ENCODE measurements at places on chromosomes 16 and 17.

DNA sequence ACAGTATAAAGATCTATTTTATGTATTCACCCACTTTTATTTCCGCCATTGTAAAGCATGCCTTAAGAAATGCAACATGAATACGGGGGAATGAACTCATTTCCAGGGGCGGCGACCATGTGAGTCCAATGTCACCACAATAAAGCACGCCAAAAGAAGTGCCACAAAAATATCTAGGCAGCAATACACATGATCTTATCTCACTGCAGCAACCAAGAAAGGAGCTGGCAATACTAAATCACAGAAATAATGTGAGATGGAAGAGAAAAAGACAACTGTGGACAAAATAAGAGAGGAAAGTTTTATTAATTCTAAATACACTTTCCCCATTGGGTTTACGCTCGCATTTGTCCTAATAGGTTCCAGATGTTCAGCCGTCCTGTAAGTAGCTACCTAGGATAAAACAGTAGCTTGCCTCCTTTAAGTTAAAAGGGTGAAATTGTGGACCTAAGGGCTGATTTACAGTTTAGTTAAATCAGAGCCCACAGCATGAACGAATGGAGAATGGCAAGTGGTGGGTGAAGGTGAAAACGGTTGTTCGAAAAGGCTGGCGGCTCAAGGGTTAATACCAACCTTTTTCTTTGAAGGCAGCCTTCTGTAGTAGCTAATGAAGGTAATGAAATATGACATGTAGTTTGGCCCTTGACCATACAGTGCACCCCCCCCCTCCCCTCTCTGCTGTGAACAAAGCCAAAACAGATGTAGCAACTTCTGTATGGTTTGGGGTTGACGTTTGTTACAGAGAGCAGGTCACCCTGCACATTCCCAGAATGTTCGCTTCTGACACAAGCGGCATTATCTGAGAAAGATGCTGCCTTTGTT, 504.2 kb upstream of the PSMD7 start:
- no peak for DNase-seq

DNA sequence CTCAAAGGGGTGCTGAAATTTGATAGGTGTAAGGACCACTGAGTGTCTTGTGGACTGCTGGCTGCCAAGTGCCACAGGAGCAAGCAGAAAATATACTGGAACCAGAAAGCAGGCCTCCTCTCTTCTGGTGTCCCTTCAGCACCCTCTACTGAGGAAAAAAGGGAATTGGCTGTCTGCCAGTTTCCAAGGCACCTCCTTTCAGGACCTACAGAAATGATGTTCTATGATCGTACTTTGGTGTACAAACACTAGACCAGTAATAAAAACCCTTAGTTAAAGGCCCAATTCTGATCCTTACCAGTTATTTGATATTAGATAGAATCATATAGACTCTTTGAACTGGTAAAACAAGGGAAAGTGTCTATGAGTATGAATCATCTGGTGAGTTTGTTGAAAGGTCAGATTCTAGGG, 35.8 kb upstream of the BCAS3 start:
- DNase-seq, result no peak

DNA sequence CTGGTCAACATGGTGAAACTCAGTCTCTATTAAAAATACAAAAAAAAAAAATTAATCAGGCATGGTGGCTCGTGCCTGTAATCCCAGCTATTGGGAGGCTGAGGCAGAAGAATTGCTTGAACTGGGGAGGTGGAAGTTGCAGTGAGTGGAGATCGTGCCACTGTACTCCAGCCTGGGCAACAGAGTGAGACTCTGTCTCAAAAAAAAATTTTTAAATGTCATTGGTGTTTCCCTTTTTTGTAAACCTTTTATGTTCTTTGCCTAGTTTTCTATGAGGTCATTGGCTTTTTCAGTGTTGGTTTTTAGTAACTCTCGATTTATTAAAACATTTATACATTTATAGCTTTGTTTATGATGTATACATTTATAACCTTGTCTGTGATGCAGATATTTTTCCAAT, 18.2 kb downstream of the NLRC5 start:
- no peak for DNase-seq

GRCh38 chr17:41065829-41066624, at the start of gene KRTAP2-4:
KRTAP2-4 (minus strand) TSS chr17:41065879; CDS start chr17:41065845, 34 bp downstream.
- no peak for DNase-seq

DNA sequence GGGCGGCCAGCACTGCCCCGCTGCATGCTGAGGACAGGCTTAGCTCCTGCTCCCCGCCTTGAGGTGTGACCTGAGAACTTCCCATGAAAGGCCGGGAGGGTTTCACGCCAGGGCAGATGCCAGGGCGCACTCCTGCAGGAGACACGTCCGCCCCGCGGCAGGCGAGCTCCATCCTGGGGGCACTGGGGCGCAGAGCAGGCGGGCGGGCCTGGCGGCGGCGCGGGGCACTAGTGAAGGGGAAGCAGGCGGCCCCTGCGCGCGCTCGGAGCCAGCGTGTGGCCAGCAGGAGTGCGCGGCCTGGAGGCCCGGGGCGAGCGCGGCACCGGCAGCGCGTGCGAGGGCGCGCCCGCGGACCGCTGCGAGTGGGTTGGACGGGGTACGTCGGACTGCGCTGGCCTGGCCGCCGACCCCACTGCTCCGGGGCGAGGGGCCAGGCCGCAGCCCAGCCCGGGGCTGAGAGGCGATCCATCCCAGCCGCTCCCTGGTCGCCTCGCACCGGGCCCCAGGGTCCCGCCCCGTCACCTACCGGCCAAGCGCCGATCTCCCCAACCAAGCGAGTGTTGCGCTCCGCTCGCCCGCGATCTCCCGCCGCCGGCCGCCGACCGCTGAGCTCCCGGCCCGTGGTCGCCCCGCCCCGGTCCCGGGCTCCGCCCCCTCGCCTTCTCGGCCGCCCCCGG, at the start of gene MAP3K14:
TSS of gene MAP3K14 (minus strand) at position 587 of the 677 bp plus-strand sequence. CDS start 26,275 bp downstream, outside the sequence.
- peak; percentile 72 for DNase-seq

- DNase-seq, result no peak
These were observed 3.3 kb downstream of the VAT1 start for GRCh38 chr17:43018932-43019331.

DNA sequence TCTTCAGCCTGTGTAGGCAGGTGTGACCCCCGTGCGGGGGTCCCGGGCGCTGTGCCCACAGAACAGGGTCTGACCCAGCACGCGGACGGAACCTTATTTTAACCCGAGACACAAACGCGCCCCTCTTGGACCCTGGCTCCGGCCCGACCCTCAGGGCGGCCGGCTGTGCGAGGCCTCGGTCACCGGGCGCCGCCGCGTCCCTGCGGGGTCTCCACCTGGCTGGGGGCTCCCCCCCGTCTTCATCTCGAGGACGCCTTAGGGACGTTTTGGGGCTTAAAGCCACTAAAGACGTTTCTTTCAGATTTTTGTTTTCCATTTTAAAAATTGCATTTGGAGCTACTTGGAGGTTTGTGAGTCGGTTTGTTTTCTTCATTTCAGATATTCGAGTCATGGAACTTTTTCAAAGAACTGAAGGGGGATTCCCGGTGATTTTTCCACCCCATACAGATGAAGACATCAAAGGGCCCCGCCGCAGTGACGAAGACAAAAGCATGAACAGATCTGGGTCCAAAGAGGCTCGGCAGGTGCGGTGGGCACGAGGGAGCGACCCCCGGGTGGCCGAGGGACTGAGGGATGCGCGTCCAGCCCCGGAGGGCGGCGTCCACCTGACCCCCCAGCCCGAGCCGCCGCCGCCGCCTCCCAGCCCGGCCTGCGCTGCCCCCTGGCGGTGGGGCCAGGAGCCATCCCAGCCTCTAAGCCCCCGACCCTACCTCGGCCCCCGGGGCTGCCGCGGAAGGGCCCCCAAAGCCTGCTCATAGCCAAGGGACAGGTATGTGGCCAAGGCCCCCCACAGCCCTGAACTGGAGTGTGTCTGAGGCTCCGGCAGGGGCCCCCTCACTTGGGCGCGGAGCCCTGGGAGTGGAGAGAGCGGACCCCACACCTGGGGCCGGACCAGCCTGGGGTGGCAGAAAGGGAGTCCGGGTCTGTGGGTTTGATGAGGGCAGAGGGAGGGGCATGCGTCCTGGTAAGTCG, 3.8 kb upstream of the CD7 start:
- DNase-seq, result peak; percentile 76

DNA sequence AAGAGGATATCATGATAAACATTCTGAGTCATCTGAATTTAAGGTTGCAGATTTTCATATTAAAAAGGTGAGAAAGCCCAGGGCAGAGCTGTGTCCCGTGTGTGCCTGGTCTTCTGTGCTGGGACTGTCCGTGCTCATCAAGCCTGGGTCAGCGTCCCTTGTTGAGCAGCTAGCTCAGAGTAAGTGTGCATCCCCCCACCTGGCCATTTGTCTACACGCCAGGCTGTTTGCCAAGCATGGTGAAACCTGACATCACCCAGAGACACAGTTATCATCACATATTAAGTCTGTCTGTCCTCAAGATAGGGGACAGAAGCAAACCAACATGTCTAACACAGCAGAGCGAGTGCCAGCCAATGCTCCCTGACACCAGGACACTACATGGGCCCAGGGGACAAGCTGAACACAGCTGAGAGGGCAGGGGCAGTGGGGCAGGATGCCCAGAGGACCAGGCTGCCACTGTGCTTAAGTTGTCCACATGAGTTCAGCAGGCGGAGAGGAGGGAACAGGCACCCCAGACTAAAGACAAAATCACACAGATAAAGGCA, 57.9 kb upstream of the CNEP1R1 start:
- no peak for DNase-seq

DNA sequence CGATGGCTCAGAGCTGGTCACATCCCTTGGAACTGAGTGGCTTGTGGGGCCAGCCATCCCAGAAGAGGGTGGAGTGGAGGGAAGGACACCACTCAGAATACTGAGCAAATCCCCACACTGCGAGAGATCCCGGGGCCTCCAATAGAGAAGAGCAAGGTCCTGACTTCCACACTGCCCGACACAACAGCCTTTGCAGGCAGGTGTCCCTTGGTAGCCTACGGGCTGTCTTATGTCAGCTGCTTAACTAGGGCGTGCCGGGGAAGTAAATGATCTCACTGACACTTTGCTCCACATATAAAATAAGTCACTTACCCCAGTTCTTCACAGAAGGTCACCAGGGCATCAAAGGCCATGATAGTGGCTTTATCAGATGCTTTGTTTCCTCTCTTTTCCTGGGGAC, 16.1 kb downstream of the RECQL5 start:
- DNase-seq, result no peak

DNA sequence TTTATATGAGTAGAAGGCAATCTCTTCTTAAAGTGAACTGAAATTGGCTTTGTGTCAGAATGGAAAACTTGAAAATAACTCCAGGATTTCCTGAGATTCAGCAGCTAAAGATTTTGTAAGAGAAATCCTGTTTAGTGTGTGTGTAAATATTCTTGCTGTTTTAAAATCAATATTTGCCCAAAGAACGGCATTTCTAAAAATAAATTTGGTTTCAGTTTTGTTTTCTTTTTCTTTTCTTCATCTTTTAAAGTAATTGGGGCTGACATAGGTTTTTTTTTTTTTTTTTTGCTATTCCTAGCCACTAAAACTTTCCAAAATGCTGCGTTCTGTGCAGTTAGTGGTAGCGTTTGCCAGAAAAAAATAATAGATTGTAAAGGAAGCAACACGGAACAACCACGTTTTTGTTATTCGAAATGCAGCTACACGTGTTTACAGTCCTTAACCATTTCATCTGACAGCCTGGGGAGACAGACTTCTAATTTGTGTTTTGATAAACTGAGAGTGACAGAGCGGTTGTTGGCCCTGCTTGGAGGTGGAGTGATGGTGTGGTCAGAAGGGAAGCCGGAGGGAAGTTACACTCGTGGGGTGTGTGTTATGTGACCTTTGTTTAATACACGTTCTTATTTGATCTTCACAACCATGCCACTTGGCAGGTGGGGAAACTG, 21.6 kb upstream of the SMPD3 start:
- DNase-seq, result no peak

DNA sequence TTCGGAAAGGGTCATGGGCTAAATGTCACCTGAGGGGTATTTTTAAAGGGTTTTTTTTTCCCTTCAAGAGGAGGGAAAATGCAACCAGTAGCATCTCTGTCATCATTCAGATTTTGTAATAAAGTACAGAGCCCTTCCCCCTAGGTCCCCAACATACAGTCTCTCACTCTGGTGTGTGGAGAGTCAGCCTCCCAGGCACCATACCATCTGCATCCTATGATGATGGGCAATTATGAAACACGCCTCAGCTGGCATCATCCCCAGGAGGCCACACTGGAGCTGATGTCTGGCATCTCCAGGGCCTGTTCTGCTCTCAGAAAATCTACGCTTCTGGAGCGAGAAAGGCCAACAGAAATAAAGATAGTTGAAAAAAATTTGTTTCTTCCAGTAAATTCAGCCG, 32.0 kb downstream of the TBX4 start:
- DNase-seq, result no peak

GRCh38 chr17:43619705-43620104, 42.0 kb downstream of the MEOX1 start:
- DNase-seq, result no peak

DNA sequence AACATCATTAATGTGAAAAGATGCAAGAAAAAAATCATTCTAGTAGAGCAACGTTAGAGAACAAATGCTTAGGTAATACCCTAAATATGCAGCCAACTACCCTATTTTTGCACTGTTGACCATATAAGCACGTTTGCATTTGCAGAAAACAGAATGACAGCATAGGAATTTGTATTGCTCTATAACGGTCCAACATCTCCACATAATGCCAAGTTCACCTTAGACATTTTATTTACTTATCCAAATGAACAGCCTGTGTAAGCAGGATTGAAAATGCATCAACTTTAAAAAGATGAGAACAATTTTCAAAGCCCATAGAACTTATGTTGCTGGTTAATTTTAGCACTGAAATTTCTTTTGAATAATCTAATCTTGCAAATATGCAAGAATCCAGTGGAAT, 19.1 kb upstream of the RSL1D1 start:
- DNase-seq, result no peak

DNA sequence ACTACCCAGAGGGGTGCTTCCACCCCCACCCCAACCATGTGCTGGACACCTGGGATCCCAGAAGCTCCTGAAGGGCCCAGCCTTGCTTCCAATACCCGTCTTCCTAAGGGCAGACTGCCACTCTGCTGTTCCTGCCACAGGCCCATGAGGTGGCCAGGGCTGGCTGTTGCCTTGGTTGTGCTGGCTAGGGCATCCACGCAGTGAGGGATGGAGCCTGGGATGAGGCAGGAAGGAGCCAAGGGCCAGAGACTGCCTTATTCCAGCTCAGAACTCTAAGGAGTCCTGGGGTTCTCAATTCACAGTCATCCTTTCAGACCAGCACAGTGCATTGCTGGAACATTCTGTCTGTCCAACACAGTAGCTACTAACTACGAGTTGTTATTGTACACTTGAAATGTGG, 37.8 kb downstream of the BCO1 start:
- DNase-seq, result no peak

DNA sequence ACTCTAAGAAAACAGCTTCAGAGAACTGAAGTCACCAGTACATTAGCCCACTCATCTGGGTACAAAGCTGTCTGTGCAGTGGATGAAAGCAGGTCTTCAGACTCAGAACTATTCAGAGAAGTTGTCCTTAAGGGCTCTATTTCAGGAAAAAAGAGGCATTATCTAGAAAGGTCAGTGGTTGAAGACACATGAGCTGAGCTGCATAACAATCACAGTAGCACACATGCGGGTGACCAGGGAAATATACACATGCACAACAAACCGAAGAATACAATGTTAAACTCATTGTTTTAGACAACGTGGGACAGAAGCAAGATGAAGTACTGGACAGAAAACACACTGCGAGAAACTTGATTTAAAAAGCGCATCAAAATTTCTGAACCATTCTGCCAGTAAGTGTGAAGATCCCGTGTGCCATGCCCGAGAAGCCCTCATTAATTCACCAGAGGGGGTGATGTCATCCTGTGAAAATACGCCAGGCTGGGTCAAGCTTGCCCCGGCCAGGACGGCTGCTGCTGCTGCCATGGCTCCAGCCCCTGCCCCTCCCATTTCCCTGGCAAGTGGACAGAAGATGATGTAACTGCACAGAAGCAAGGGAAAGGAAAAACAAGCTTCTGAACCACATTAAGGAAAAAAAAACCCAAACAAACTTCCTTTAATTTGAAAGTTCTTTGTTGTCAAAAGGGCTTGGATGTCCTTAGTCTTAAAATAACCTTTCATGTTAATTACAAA, 10.1 kb downstream of the DYNC1LI2 start:
- DNase-seq, result no peak

Measured in activated B cell treated with CpG ODN at 0.5 μM for 24 hours (primary cell).